HT1080 (cell line): ENCODE measurements at places on chromosomes 3 and 15.
A peak's percentile ranks its signal among the peaks of the same experiment; 100 is the strongest.

- DNase-seq, result peak; percentile 43
Observed at GRCh38 chr3:149655826-149656574, 1.8 kb downstream of the WWTR1 start.

DNA sequence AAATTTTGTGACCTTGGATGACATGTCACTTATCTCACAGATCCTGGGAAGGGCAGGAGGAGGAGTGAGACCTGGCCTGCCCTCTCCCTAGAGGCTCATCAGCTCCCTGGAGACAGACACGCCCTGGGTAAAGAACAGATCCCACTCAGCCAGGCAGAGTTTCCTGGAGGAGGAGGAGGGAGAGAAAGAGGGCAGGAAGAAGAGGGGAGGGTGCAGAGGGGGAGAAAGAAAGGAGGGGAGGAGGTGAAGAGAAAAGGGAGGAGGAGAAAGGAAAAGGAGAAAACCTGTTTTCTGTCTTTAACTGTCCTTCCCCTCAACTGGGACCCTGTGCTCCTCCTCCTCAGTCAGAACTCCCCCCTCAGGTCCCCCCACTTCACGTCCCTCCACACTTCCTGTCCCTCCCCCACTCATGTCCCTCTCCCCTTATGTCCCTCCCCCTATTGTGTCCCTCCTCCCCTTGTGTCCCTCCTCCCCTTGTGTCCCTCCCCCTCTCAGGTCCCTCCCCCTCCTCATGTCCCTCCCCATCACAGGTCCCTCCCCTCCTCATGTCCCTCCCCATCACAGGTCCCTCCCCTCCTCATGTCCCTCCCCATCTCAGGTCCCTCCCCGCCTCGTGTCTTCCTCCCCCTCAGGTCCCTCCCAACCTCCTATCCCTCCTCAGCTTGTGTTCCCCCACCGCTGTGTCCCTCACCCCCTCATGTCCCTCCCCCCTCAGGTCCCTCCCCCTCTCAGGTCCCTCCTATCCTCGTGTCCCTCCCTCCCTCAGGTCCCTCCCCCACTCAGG lies 52.3 kb upstream of the CGNL1 start:
- peak; percentile 85 for DNase-seq

DNA sequence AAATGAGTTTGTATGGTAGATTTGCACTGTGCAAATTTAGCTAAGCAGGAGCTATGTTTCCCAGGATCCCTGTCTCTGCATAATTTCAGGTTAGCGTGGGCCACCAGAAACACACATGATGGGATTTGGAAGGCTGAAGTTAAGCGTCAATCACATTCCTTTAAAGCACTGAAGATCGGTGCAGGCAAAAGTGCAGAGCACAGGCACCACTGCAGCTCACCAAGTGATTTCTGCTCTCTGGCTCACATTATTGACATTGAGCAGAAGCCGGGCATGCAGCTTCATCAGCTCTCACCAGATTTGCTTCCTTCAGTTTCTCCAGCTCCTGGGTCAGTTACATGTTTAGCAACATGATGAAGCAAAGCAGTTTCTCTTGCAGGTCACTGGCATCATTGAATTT lies 256.4 kb upstream of the TGFBR2 start:
- DNase-seq, result no peak

- peak; percentile 57 for DNase-seq
Observed at GRCh38 chr3:79018671-79019136, 749.1 kb downstream of the ROBO1 start.

GRCh38 chr15:68375191-68375631 lies 56.8 kb downstream of the ITGA11 start:
- DNase-seq, result no peak

DNA sequence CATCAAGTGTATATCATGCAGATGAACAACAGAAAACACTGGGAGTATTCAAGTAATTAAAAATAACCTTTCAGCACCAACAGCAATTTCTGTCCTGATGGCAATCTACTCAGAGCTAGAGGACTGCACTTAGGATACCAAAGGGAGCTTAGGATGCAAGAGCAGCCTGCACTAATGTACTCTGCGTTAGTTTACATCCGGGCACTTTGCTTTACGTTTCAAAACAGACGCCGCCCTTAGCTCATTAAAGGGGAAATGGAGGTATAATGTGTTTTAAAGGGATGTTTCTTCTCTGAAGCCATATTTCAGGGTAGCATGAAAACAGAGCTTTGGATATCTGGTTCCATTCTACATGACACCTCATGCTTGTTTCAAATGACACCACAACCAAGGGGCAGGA lies 14.0 kb upstream of the B3GNT5 start:
- DNase-seq, result no peak

- no peak for DNase-seq
Observed at GRCh38 chr3:55244247-55244646, 242.9 kb downstream of the WNT5A start.

GRCh38 chr15:101158166-101159095 lies 93.4 kb downstream of the CHSY1 start:
- no peak for DNase-seq

- DNase-seq, result no peak
Observed at GRCh38 chr15:60675763-60676162, 196.8 kb upstream of the ICE2 start.

GRCh38 chr3:57068437-57069089 lies 8.1 kb downstream of the SPATA12 start:
- peak; percentile 94 for DNase-seq

GRCh38 chr15:82551646-82552247 lies 11.5 kb upstream of the RPS17 start:
- no peak for DNase-seq

- DNase-seq, result no peak
Observed at GRCh38 chr3:196803891-196804468, 63.7 kb upstream of the SENP5 start.

- DNase-seq, result no peak
Observed at GRCh38 chr3:78129707-78130106, 1089.8 kb downstream of the ROBO2 start.

- DNase-seq, result no peak
Observed at GRCh38 chr3:151770956-151771355, 37.2 kb downstream of the AADACL2 start.

DNA sequence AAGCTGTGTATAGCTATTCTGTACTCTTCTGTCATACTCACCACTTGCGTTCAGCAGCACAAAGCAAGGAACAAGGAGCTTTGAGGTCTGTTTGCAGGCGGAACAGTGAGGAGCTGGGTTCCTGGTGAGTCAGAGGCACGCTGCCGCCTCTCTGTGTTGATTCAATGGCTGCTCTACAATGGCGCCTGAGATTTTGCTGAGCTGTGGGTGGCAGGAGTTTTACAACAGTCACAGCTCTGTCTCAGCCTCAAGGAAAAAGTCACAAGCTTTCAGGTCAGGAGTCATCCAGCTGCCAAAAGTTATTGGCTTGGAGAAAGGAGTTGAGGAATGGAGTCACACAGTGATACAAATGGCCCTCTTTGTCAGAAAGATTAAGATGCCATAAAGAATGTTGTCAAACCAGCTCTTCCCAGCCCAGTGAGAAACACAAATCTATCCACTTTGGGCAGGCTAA lies 98.1 kb downstream of the SSR3 start:
- DNase-seq, result peak; percentile 79

- DNase-seq, result peak; percentile 87
Observed at GRCh38 chr3:8937064-8938020, 25.9 kb downstream of the RAD18 start.

DNA sequence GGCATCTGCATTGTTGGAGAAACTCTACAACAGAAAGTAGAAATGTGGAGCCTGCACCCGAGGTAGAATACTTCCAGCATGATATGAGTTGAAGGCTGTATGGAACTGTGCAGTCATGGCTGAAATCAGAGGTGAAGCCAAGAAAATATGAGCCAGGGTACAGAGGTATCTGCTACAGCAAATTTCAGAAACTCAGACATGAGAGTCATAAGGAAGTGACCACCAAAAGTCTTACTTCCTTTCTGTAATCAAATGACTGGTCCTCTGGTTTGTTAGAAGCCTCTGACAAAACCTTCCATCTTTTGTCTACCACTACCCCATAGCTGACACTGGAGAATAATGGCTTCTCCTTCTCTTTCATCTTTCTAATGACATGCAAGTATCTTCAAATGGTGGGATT lies 159.4 kb downstream of the TMEM108 start:
- DNase-seq, result no peak

DNA sequence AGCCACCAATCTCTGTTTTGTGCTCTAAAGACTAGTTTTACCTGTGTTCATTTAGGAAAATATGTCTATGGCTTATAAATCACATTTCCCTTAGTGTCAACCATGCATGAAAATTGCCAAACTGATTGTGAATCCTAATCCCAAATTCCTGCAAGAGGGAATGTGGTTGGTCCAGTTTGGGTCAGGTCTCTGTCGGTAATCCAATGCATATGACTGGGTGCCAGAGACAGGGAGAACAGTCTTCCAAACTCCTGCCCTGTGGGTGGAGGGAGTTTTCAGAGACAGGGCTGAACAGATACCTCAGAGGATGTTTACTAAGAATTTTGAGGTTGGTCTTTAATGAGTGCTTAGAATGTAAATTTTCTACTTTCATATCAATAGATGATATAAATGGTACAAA lies 300.5 kb upstream of the ARL6 start:
- DNase-seq, result no peak

GRCh38 chr3:114741066-114741465 lies 406.0 kb downstream of the ZBTB20 start:
- peak; percentile 52 for DNase-seq

GRCh38 chr15:56353119-56353518 lies 12.1 kb upstream of the TEX9 start:
- DNase-seq, result no peak

GRCh38 chr15:101652786-101653430 lies 727 bp upstream of the TM2D3 start:
- DNase-seq, result no peak

- no peak for DNase-seq
Observed at GRCh38 chr3:129505341-129505740, 23.1 kb upstream of the RHO start.

GRCh38 chr3:98645039-98645438 lies 51.6 kb upstream of the CPOX start:
- no peak for DNase-seq

DNA sequence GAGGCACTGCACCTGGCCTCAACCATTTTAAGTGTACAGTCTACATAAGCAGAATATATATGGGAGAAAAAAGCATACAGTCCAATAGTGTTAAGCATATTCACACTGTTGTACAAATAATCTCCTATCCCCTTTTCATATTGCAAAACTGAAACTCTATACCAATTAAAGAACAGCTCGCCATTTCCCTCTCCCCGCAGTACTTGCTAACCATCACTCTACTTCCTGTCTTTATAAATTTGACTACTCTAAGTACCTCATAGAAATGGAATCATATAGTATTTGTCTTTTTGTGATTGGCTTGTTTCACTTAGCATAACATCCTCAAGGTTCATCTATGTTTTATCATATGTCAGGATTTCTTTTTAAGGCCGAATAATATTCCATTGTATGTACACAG lies 21.6 kb upstream of the TASOR start:
- DNase-seq, result no peak

DNA sequence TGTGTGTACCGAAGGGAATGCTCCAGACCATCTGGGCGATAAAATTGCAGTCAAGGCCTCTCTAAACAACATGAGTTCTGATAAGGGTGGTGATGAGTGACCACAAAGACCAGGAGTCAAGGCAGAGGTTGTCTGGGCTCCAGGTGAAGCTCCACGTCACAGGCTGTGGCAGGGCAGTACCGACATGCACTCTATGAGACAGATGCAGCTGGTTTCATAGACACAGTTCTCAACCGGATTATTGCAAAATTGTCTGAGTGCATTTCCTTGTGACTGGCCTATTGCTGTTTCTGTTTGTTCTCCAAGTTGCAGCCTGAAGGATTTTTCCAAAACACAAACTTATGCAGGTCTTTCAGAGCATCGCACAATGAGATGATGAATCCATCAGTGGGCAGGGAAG lies 157.5 kb upstream of the HES1 start:
- DNase-seq, result no peak

DNA sequence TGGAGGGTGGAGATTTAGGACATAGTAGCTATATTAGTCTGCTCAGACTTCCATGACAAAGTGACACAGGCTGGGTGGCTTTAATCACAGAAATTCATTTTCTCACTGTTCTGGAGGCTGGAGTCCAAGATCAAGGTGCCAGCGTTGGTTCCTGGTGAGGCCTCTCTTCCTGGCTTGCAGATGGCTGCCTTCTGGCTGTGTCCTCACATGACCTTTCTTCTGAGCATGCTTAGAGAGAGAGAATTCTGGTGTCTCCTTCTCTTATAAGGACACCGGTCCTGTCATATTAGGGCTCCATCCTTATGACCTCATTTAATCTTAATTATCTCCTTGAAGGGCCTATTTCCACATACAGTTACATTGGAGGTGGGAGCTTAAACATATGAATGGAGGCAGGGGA lies 14.9 kb upstream of the SHC4 start:
- no peak for DNase-seq

GRCh38 chr3:15387171-15387581 lies 40.2 kb downstream of the METTL6 start:
- DNase-seq, result peak; percentile 77

DNA sequence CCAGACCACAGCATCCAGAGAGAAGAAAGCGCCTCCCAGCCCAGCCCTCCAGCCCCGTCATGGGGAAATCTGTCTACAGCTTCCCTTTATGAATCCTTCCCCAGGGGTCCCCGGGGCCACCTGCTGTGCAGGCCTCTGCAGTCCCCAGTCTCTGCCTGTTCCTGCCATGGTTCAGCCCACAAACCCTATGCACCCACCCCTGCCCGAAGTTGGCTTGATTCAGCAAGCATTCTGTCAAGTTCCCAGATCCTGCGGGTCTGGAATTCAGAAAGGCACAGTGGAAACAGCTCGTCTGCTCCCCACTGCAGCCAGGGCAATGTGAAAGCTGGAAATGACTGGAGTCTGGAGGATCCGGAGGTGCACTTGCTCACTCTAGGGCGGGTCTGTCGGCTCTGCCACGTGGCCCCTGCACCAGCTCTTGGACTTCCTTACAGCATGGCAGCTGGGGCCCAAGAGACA lies 2.9 kb upstream of the OCA2 start:
- no peak for DNase-seq

DNA sequence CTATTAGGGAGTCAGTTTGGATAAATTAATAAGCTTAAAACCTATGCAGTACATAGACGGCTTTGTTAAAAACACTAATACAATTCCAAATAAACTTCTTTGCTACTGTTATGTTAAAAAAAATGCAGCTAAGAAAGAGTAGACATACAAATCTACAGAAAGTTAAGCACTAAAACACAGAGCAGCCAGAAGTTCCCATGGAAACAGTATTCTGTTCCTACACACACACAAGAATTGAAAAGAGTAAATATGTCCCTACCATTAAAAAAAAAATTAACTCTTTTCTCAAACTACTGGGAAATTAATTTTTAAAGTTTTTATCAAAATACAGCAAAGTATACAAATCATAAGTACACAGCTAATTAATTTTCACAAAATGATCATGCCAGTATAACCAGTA lies 71.6 kb downstream of the CLASP2 start:
- no peak for DNase-seq
